GM23248 (cell line): ENCODE measurements at places on chromosomes 11 and 22. TPM values are rescaled to one million over a fixed set of nuclear protein-coding genes. Genes with fewer than 3 reads are reported as not detected.

GRCh38 chr11:120509346-120510053 is 2.0 kb upstream of the GRIK4 start:
- peak; percentile 33 for DNase-seq

DNA sequence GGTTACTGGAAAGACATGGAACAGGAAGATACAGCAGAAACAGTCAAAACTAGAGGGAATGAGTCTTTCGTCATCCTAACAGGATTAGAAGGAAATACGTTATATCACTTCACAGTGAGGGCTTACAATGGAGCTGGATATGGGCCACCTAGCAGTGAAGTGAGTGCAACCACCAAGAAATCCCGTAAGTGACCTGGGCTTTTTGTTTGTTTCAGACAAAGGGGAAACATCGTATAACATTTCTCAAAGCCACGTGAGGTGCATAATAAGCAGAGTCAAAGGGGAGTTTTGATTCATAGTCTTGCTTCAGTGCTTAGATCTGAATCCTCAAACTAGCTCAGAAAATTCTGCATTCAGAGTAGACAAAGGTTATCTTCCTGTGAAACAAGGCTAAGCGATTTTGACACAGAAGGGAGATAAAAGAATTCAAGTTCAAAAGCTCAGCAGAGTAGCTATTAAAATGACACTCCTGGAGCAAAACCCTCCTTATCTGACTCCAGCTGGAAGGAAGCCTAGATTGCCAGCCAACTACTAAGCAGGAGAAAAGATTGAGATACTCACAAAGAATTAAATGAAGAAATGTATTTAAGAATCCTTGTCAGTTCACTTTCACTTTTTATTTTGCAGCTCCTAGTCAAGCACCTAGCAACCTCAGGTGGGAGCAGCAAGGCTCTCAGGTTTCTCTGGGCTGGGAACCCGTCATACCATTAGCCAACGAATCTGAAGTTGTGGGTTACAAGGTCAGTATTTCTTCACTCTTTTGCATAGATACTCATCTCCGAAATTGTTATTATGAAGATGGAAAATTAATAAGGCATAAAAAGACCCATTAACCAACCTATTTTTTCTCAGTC is 346.4 kb upstream of the ARHGAP42 start:
- no peak for DNase-seq

- peak; percentile 83 for DNase-seq
Observed at GRCh38 chr11:103091064-103091800, 728 bp downstream of the DCUN1D5 start.

- no peak for DNase-seq
Observed at GRCh38 chr11:33396361-33396760, 139.2 kb downstream of the HIPK3 start.

Gene ANKRD42
- 17.8 and 22.0 TPM in 2 replicates for total RNA-seq

- DNase-seq, result no peak
Observed at GRCh38 chr11:128388206-128388815, 199.0 kb downstream of the ETS1 start.

DNA sequence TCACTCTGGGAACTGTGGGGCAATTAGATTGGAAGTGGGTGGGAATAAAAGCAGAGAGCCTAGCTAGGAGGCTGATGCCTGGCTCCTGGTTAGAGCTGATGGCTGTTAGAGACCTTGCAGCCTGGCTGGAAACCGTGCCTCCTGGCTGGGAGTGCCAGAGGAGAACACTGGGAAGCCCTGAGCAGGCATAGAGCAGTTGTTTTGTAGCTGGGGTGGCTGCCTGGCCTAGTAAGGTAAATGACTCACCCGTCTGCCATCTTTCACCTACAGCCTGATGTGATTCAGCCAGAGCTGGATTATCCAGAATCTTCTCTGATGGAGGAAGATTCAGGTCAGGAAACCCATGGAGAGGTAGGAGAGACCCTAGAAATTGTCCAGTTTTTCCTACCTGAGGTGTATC is 6.1 kb downstream of the UQCR10 start:
- DNase-seq, result peak; percentile 69

Gene TREH
- not detected in 2 replicates for total RNA-seq

Gene NXPE2
- not detected in 2 replicates for total RNA-seq

GRCh38 chr11:9692691-9693090 is 28.8 kb downstream of the SWAP70 start:
- no peak for DNase-seq

DNA sequence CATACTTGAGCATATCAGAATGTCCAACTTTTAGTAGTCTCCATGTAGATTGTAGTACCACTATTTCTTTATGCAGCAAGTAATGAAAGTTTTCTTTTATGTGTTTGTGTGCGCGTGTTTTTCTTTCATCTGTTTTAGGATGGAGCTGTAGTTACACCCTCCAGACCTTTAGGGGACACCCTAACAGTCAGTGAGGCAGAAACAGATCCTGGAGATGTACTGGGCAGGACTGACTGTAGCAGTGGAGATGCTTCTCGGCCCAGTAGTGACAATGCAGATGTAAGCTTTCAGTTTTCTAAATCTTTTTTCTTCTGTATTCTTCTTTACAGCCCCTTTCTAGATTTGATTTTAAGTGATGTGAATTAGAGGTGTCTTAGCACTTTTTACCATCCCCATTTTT is 79.9 kb upstream of the GRIK4 start:
- DNase-seq, result peak; percentile 76

GRCh38 chr11:65242389-65242788 is 19.4 kb upstream of the POLA2 start:
- no peak for DNase-seq

DNA sequence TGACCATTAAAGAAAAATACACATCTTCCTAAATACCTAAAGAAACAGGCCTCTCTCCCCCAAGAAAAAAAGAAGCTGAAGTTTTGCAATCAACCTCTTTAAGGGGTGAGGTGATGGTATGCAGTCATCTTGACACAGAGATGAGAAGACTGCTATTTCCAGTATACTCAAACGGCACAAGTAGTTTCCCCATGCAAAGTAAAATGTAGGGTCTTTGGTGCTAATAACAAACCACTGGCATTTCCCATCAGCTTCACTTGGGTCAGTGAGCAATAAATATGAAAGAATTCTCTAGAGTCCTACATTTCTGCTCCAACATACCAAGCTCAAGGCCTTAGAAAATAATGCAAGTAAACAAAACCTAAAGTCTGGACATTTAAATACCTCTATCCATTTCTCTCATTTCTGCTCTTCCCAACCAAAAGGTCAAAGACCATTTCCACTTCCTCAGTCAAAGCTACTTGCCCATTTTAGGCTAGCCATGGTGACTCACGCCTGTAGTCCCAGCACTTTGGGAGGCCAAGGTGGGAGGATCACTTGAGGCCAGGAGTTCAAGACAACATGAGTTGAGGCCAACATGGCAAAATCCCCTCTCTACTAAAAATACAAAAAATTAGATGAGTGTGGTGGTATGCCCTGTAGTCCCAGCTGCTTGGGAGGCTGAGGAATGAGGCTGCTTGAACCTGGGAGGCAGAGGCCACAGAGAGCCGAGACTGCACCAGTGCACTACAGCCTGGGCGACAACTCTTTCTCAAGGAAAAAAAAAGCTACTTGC is 39.5 kb upstream of the CHRNA10 start:
- peak; percentile 40 for DNase-seq

Gene SIK3
- total RNA-seq, result 13.3 and 15.5 TPM in 2 replicates

Gene PKDREJ
- total RNA-seq, result not detected in 2 replicates

Gene OR2D2
- 0.22 TPM in 1 of 2 replicates, not detected in the other for total RNA-seq

Gene OR8J1
- total RNA-seq, result not detected in 2 replicates

- DNase-seq, result peak; percentile 25
Observed at GRCh38 chr22:39598017-39598965, 27.7 kb downstream of the CACNA1I start.

Gene TMEM191C
- total RNA-seq, result 0.32 TPM in 1 of 2 replicates, not detected in the other

Gene BUD13
- total RNA-seq, result 8.2 and 12.3 TPM in 2 replicates

DNA sequence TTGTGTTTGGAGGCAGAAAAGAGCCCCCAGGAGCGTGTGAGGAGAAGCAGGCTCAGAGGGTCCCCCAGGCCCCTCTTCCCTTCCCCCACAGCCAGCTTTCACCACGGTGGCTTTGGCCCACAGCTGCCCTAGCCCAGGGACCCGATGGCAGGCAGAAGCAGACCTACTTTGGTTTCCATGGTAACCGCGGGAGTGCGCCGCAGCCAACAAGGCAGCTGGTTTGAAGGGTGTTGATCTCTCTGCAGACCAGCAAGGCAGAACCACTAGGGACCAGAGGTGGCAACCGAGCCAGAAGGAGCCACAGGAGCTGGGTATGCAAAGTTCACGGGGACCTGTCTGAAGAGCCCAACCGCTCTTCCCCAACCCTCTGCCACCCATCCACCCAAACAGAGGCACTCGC is 69.4 kb downstream of the BUD13 start:
- DNase-seq, result no peak

Gene BEST1
- 4.7 and 5.1 TPM in 2 replicates for total RNA-seq

- no peak for DNase-seq
Observed at GRCh38 chr11:66150140-66150539, 80.1 kb downstream of the PACS1 start.

Gene GAL3ST3
- total RNA-seq, result not detected in 2 replicates

Gene PSMC3
- total RNA-seq, result 139 and 151 TPM in 2 replicates

DNA sequence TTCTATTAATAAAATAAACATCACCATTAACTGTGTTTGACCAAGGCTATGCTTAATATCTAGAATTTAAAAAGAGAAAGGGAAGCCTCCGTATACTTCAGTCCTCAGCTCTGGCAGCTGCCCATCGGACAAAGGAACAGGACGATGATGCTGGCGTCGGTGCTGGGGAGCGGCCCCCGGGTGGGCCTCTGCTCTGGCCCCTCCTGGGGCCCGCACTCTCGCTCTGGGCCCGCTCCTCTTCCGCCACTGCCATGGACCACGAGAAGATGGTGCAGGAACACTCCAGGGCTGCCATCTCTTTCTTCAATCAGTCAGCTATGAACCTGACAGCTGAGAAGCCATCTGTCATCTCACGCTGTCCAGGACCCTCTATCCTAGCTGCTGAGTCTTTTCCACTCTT is 25.3 kb downstream of the PDHX start:
- DNase-seq, result no peak

DNA sequence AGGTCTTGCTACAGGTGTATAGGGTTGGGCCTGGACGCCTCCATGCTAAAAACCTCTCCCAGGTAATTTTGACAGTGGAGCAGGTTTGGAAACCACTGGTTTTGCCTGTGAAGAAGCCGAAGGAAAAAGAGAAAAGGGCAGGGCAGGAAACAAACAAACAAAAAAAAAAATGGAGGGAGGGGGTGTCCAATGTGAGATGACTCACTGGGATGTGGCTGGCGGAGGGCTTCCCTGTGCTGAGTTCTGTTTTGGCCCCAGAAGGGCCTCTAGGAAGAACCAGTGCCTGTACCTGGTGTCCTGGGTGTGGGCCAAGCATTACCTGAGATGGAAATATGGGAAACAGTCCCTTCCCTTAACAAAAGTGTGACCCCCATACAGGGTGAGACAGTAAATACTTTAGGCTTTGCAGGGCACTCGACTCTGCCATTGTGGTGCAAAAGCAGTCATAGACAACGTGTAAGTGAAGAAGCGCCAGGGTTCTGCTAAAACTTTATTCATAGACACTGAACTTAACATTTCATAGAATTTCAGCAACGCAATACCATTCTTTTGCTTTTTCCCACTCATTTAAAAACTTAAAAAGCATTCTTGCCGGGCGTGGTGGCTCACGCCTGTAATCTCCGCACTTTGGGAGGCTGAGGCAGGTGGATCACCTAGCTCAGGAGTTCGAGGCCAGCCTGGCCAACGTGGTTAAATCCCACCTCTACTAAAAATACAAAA is 9.5 kb upstream of the DGKZ start:
- no peak for DNase-seq

DNA sequence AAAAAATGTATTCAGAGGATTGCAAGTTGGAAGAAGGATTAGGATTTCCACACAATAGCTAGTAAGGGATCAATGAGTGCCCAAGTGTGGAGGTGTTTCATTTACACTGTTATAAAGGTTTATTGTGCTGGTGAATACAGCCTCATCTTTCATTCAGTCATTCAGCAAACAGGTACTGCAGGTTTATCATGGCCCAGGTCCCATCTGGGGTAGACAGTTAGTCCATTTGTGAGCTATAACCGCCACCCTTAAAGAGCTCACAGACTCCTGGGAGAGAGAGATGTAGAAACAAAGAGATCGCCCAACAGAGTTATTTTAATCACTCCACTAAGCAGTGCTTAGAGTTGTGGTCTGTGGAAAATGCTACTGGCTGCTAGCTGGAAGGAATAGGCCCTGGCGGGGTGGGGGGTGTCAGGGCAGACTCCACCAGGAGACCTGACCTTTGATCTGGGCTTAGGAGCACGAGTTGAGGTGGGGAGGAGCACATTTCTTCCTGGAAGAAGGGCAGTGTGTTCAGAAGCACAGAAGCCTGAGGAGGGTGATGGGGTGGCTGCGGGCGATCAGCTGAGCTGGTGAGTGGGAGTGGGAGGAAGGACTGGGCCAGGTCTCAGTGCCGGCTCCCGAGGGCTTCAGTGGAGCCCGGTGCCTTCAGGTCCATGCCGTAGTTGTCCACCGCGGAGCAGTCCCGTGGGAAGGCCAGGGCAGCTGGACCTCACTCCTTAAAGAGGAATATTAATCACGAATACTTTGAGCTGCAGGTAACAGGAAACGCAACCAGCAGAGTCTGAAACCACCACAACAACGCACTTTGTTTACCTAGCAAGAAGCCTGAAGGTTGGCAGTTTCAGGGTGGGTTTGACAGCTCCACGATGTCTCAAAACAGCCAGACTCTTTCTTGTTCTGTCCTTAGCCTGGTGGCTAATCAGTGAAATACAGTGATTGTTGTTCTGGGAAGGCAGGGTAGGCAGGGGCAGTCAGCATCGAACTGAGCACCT is 11.2 kb downstream of the TOM1 start:
- no peak for DNase-seq

- no peak for DNase-seq
Observed at GRCh38 chr11:13848031-13848430, 114.5 kb upstream of the SPON1 start.

Gene OR4C16
- not detected in 2 replicates for total RNA-seq

DNA sequence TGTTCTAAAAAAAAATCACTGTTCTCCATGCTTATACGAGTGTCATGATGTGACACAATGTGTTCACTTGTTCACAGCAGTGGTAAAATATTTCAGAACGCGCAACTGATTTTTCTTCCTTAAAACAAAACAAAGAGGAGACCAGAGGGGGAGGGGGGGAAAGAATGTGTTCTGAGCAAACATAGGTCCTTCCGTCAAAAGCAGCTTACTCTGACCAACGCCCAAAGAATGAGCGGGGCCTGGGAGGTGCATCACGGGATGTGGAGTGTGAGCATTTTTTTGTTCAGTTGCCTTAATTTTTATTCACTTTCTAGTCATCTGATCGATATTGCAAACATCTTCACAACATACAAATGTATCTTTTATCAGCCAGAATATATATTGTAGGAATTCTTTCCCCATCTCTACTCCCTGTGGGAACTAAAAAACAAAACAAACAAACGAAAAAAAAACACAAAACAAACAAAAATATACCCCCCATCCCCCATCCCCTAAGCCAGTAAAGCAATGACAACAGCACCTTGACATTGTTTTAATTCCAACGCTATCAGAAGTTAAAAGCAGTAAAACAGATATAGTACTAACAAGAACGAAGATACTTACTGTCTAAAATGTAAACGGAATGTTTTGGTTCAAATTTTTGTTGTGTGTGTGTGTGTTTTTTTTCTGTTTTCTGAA is 43.3 kb downstream of the BDNF start:
- no peak for DNase-seq
